ENCODE measurements at places on chromosomes 2 and 18. TPM values are rescaled to one million over a fixed set of nuclear protein-coding genes. Genes with fewer than 3 reads are reported as not detected.

MYCN gene
- 0.20 TPM for total RNA-seq

SLC1A4 gene
- 12.6 TPM for total RNA-seq

CNTNAP5 gene
- not detected for total RNA-seq

COPS8 gene
- total RNA-seq, result 22.7 TPM

GNAL gene
- 8.8 TPM for total RNA-seq

GYPC gene
- total RNA-seq, result 4.9 TPM

ERMN gene
- not detected for total RNA-seq

SERPINB4 gene
- total RNA-seq, result 418 TPM

PER2 gene
- total RNA-seq, result 18.7 TPM

FAM98A gene
- total RNA-seq, result 41.4 TPM

PRSS56 gene
- total RNA-seq, result not detected

RAPGEF4 gene
- total RNA-seq, result 3.3 TPM

NT5C1B gene
- total RNA-seq, result not detected

UPP2 gene
- not detected for total RNA-seq
